Hepatocyte (in vitro differentiated cells): ENCODE measurements at places on chromosomes 7 and 10.

- peak; percentile 71 for DNase-seq
These were observed at the start of gene SLC29A4 for GRCh38 chr7:5282543-5283316. SLC29A4 (plus strand) TSS chr7:5282943; CDS start chr7:5287817, 4,874 bp downstream.

GRCh38 chr7:103446049-103446520 is at the start of gene SLC26A5:
SLC26A5 (minus strand) TSS chr7:103446207; CDS start chr7:103421514, 24,693 bp downstream.
- DNase-seq = peak; percentile 65

DNA sequence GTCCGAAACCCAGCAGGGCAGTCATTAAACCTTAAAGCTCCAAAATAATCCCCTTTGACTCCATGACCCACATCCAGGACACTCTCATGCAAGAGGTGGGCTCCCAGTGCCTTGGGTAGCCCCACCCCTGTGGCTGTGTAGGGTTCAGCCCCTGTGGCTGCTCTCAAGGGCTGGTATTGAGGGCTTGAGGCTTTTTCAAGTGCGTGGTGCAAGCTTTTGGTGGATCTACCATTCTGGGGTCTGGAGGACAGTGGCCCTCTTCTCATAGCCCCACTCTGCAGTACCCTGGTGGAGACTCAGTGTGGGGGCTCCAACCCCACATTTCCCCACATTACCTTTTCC is 50.5 kb downstream of the RSBN1L start:
- DNase-seq = no peak

DNA sequence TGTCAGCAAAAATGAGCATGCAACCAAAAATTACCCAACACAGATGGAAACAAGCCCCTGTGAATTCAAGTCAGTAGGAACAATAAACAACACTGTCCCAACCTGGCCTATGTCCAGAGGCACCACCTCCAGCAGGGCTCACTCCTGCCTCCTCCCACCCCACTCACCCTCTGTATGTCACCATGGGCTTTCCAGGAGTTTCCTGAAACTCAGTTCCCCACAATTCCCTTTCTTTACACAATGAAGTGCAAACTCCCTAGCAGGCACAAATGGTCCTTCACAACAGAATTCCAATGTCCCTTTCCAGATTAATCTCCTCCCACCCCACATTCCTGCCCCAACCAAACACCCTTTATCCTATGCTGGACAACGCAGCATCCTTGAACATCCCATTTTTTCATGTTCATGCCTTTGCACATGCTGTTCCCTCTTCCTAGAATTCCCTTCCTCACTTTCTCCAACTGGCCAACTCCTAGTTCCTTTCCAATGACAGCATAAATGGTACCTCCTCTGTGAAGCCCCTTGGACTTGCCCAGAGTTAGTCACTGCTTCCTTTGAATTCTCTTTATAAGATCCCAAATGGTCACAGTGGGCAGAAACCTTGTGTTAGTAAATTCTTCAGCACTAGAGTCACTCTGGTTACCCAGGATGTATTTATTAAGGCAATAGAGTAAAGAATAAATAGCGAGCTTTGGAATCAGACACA is 157.5 kb downstream of the SLIT1 start:
- no peak for DNase-seq

DNA sequence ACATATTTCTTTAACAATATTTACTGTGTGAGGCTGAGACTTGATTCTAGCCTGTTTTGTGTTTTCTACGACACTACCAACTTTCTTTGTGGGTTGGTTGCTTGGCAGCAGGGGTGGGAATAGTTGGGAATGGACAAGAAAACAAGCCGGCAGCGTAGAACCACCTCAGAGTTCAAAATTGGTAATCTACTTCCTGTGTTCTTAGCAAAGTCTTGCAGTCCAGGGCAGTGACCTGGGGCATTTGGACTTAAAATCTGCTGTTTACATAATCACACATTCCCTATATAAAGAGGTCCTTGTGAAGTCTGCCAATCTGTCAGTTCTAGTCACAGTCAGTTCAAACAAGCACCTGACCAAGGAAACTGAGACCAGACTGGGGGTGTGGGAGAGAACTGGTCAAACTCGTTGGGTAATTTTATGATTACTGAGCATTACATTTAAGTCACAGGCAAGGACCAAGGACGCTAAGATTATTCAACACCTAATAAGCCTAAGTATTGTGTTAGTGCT is 167.9 kb downstream of the CPEB3 start:
- DNase-seq = peak; percentile 25

DNA sequence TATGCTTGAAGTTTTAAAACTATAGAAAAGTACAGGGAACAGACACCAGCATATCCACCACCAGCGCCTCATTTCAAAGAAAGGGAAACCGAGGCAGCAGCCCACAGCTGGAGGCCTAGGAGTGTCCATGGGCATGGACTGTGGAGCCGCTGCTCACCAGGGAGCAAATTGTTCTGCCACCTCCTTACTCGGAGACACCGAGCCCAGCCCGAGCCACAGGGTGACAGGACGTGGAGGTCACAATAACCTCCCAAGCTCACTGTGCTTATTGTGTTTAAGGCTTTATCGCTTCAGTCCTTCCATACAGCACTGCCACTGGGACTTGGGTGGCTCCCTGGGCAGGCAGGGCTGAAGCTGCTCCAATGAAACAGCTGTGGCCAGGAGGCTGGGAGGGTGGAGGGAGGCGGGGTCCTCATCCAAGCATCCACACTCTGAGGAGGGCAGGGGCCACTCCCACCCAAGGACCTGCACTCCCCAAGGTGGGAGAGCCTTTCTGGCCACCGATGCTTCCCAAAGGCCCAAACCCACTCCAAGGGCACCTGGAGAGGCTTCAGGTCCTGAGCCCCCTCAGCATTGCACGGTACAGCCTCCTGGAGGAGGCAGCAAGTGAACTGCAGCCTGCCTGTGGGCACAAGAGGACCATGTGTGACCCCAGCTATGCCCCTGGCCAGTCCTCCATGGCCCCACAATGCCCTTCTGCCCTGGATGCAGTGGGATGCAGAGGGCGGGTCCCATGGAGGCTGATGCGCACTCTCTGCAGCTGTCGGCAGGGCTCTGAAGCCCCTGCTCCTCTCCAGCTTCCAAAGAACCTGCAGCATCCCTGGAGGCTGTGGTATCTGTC is 38.7 kb upstream of the RET start:
- no peak for DNase-seq

DNA sequence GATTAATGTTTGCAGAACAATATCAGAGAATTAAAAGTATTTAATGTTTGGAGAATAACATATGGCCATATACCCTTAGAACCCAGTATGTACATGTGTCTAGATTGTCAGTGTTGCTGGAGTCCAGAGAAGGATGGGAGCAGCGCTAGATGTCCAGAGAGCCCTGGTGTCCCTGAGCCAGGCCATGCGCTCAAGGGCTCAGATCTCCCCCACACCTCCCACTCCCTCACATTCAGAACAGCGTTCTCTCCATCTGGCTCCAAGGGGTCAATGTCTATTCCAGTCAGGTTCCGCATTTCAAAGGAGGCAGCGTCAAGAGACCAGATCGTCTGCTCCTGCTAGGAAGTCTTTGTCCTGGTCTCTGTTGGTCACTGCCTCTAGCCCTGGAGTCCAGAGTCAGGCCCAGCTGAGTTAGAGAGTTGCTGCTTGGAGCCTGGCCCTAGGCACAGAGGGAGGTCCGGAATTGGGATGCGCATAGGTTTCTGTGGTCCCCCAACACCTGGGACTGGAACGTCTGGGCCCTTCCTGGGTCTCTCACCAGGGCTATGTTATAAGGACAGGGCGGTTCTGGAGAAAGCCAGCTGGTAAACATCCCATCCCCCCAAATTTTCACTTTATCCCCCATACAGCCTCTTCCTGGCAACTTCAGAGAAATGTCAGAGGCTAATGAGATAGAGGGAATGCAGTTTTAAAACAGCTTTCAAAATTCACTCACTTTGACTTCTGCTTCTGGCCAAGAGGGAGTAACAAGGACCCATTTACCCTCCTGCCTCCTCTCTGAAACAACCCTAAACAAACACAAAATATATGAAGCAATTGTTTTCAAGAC is 6.5 kb upstream of the WDR86 start:
- no peak for DNase-seq

GRCh38 chr7:96285579-96285978 is 36.3 kb downstream of the SLC25A13 start:
- DNase-seq = no peak

DNA sequence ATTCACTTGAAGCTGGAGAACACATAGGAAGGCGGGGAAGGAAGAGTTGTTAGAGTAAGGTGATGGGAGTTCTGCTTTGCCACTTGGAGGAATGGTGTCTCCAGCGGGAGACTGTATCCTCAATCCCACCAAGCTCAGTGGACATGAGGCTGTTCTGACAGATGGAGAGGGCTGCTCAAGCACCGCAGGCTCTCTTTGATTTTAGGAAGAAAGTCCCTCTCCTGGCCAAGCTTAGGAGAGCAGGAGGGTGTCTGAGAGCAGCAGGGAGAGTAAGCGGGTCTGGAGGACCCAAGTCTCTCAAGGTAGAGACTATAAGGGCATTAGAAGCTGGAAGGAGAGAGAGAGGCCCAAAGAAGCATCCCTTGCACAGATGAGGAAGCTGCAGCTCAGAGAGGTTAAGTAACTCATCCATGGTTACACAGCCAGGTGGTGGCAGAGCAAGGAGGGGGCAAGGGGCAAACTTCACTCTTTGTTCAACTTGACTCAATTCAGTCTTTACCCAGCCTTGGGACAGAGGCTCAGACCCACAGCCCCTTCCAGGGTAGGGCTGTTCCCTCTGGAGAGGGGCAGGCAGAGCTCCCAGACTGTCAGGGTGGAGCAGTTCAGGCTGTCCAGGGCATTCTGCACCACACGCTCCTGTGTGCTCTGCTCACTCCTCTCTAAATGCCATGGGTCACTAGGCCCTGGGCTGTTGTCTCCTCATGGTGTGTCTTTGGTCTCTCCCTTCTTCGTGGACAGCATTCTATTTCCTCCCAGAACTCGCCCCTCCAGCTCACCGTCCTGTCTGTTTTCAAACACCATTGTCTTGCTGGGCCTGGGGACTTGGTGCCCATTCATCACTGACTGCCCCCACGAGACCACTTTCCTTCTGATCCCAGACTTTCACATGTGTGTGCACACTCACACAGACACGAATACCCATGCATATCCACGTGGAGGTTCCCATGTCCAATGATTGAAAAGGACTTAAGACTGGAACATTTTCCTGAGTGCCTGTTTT is 8.9 kb downstream of the CHAT start:
- no peak for DNase-seq

DNA sequence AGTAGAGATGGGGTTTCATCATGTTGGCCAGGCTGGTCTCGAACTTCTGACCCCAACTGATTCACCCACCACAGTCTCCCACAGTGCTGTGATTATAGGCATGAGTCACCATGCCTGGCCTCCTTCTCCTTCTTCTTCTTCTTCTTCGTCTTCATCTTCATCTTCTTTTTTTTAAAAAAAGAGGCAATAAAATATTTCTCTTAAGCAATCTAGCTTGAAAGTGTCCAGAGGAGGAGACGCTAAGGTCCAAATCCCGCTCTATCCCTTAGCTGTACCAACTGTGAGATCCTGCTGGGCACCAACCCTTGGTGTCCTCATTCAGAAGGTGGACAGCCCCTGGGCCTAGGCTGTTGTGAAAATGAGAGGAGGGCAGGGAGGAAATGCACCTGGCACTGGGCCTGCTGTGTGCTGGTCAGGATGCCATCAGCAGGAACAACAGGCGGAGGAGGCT is 13.9 kb upstream of the PSAP start:
- no peak for DNase-seq

- no peak for DNase-seq
These were observed 211.2 kb upstream of the PRSS58 start for GRCh38 chr7:142468871-142469665.

- no peak for DNase-seq
These were observed 450.7 kb downstream of the PARD3 start for GRCh38 chr10:34364253-34365037.

GRCh38 chr10:29709484-29710002 is 74.8 kb upstream of the SVIL start:
- no peak for DNase-seq

DNA sequence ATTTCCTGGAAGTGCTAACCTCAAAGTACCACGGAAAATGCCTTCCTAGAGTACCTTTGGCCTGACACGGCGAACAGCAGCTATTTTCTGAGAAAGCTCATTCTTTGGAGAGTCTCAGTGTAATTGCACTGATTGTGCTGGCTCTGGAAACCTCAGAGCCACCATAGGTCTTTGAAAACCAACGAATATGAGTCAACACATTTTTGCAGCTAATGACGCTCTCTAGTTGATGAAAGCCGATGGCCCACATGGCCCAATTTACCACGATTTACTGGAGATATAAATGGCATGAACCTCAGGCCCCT is 187.1 kb downstream of the ADARB2 start:
- DNase-seq = no peak

DNA sequence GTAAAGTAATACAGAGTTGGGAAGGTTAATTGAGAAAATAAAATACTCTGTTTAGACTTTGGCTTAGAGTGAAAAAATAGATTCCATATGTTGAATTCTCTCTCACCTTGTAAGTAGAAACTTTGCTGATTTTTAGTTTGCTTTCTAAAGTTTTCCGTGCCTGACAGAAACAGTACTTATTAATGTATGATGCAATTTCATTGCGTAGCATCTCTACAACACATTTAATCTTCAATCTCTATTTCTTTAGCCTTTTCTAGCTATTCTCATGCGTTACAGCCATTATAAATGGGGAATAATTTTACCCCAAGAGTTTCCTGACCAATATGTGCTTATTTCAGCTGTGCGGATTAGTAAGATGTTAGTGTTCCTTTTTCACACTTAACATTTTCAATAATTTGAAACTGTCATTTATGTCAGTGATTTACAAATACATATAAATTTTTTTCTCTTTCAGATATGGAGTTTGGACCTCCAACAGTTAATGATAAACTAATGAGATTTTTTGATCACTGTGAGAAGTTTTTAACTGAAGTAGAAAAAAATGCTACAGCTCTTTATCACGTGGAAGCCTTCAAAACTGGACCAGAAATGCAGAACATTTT is 3.3 kb downstream of the MINPP1 start:
- no peak for DNase-seq

DNA sequence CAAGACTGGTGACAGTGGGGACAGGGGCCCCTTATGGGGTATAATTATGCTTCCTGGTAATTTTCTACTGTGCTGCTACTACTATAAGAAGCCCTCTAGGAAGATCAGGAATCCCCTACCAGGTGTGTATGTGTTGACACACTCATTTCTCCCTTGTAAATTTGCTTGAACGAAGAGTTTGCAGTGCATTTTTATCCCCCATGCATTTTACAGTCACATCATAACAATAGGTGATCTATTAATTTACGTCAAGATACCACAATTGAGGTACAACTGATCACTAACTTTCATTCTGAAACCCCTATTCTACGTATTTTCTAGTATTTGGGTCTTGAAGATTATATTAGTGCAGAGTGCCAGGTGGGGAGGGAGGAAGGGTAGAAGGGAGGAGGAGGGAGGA is 252.2 kb downstream of the NSUN6 start:
- DNase-seq = no peak

DNA sequence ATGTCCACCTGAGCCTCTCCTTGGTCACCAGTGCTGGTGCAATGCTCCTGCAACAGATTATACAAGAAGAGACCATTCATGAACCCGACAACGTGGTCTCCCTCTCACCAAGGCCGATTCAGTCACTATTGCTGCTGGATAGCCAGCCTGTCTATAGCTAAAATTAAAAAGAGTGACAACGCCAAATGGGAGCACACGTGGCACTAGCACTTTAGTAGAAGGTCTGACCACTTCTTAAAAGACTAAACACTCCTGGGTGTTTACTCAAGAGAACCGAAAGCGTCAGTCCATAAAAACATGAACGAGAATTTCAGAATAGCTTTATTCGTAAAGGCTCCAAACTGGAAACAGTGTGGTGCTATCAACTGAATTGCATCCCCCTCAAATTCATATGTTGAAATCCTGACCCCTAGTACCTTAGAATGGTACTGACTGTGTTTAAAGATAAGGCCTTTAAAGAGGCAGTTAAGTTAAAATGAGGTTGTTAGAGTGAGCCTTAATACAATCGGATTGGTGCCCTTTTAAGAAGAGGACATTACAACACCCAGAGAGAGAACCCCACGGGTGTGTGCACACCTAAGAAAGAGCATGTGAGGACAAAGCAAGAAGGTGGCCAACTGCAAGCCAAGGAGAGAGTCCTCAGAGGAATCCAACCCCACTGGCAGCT is 4.4 kb upstream of the GALNTL5 start:
- no peak for DNase-seq
